ENCODE measurements at places on chromosomes 16 and 17.

- no peak for DNase-seq
Observed at GRCh38 chr16:1036726-1037393, 35.7 kb upstream of the SSTR5 start.

DNA sequence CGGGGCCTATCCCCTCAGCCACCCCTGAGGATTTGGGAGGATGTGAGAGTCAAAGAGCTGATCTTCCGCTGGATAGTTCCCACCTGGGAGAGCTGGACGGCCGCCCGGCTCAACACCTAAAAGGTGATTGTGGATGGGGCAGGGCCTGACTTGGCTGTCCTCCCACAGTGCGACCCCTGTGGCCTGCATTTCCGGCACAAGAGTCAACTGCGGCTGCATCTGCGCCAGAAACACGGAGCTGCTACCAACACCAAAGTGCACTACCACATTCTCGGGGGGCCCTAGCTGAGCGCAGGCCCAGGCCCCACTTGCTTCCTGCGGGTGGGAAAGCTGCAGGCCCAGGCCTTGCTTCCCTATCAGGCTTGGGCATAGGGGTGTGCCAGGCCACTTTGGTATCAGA lies 4.5 kb downstream of the BCL6B start:
- DNase-seq, result no peak

GRCh38 chr17:65696739-65697394 lies 135.4 kb upstream of the AXIN2 start:
- no peak for DNase-seq

DNA sequence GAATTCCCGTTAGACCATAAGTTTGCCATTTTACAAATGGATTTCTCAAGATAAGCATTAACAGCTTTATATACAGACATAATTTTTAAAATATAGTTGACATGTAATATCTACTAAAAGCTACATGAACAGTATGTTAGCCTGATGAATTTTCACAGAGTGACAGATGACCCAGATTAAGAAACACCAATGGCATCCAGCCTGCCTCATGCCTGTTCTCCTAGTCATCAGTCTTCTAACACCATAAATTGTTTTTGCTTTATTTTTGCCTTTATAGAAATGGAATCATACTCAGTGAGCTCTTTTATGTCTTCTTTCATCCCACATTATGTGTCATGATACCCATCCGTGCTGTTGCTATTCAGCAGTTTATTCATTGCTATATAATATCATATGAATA lies 80.0 kb downstream of the ATF7IP2 start:
- no peak for DNase-seq

- DNase-seq, result no peak
Observed at GRCh38 chr17:39191750-39192510, 5.5 kb downstream of the CACNB1 start.

DNA sequence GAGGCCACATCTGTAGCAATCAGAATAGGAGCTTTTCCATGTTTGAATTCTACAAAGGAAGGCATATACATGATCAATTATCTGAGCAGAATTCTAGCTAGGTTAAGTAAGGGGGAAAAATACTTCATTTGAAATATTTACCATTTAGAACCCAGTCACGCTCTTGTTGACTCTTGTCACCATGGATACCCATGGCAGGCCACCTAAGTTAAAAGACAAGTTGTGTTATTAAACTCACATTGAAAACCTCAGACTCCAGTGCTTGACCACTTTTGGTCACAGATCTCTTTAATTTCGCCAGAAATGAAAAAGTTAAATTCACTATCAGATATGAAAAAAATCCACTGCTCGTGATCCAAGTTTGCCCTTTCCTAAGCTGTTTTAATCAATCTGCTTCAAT lies 4.1 kb downstream of the DDX5 start:
- no peak for DNase-seq

- peak; percentile 69 for DNase-seq
Observed at GRCh38 chr16:75011634-75012307, 12.9 kb downstream of the ZNRF1 start.

DNA sequence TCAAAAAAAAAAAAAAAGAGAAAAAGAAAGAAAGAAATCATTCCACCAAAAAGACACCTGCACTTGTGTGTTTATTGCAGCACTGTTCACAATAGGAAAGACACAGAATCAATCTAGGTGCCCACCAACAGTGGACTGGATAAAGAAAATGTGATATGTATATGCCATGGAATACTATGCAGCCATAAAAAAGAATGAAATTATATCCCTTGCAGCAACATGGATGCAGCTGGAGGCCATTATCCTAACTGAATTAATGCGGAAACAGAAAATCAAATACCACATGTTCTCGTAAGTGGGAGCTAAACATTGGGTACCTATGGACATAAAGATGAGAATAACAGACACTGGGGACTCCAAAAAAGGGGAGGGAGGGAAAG lies 5.7 kb upstream of the C16orf92 start:
- no peak for DNase-seq

GRCh38 chr17:40686192-40686591 lies 17.4 kb downstream of the KRT24 start:
- no peak for DNase-seq

GRCh38 chr16:89038221-89038721 lies 55.4 kb upstream of the ACSF3 start:
- no peak for DNase-seq

DNA sequence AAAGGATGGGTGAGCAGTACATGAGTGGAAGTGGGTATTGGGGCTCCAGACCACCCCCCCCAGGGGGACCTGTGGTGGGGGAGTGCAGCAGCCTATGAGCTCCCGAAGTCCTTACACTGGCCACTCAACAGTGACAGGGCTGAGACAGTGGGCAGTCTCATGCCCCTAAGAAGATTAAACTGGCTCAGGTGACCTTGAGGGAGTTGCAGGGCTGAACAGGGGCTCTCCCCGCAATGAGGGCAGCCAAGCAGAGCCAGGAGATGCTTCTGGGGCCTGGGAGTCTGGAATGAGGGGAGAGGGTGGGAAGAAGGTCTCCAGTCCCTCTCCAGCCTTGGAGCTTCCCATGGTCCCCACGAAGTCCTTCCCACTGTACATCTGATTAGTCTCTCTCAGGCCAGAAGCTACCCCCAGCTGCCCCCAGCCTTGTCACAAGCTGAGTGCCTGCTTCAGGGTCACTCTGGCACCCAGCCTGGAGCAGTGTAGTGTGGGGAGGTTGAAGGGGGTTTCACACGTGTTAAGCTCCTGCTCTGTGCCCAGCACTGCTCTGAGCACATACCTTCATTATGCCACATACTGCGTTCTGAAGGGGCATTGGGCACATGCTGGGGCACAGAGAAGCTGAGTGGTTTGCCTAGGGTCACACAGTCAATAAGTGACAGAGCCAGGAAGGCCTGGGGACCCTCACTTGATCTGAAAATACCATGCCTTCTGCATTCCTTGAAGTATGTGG lies 1.0 kb upstream of the CDH16 start:
- DNase-seq, result no peak

DNA sequence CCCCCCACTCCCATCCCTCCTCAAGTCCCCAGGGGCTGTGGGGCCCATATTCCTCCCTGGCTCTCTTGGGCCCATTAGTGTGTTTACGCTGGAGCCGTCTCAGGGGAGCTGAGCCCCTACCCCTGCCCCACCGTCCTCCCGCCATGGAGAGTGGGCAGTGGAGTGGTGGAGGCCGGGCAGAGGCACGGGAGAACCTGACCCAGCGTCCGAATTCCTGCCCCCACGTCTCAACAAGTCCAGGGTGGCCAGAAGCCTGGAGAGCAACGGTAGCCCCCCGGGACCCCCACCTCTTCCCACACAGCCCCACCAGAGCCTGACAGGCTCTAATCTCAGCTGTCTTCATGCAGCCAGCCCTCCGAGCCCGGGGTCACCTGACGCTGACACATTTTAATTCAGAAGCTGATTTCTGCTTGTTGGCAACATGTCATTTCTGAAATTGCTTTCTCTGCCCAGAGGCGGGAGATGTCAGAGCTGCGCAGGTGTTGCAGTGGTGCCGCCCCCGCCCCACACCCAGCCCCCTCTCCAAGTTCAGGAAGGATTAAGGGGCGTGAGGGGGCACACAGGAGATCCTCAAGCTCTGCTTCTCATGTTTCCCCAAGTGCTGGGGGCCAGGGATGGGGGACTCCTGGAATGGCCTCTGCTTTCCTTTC lies 32.6 kb downstream of the WNT9B start:
- DNase-seq, result no peak

- DNase-seq, result no peak
Observed at GRCh38 chr16:68351991-68352431, 41.2 kb downstream of the PRMT7 start.

DNA sequence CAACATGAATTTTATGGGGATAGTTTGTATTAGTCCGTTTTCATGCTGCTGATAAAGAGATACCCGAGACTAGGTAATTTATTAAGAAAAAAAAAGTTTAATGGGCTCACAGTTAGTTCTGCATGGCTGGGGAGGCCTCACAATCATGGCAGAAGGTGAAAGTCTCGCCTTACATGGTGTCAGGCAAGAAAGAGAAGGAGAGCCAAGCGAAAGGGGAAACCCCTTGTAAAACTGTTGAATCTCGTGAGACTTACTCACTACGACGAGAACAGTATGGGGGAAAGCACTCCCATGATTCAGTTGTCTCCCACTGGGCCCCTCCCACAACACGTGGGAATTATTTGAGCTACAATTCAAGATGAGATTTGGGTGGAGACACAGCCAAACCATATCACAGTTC lies 181.5 kb downstream of the PRKCA start:
- DNase-seq, result no peak

DNA sequence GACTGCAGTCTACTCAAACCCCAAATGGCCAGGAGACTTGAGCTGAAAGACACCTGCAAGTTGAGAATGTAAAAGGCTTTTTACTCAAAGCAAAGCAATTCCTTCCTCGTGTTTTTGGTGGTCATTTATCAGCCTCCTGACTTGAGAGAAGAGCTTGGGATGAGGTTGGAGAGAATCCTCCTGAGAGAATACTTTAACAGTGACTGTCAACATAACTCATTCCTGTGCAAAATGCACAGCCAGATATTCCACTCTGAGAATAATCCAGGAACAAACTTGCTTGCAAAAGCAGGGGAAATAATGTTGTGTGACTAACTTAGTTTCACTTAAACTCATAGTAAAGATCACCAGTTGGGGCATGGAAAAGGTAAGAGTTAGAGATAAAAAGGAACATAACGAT lies 53.4 kb downstream of the SNTB2 start:
- no peak for DNase-seq

DNA sequence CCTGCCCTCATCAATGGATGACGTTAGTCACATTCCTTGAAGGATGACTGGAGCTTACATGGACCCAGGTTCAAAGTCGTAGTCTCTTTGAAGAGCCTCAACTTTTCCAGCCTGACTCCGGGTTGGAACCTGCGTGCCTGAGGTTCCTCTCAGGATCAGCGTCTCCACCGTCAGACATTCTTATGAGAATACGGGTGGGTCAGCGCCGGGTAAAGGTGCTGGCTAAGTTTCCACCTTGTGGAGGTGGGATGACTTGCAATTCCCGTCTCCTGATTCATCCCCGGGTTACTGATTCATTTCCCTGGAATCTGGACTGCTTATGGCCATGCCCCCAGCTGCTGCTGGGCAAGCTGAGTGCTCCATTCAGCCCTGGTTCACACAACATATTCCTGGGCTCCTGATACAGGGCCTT lies 38.9 kb upstream of the CMIP start:
- DNase-seq, result no peak

DNA sequence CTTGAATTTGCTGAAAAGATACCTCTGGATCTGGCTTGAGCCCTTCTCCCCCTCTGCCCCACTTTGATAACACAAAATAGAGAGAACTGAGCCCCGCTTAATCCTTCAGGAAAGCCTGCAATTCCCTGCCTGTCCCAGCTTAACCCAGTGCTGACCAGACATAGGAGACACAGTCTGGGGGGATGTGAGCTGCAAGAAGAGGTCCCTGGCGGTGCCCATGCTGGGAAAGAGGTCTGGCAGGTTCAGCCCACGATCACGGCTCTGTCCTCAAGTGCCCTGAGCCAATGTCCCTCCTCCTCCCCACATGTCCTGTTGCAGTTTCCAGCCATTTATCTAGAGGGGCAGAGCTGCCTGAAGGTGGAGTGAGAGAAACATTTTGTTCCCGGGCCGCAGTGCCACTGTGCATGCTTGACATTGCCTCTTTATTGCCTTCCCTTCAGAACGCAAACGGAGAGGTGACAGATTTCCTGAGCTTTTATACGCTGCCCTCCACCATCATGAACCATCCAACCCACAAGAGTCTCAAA lies 29.0 kb downstream of the PLCD3 start:
- DNase-seq, result no peak

DNA sequence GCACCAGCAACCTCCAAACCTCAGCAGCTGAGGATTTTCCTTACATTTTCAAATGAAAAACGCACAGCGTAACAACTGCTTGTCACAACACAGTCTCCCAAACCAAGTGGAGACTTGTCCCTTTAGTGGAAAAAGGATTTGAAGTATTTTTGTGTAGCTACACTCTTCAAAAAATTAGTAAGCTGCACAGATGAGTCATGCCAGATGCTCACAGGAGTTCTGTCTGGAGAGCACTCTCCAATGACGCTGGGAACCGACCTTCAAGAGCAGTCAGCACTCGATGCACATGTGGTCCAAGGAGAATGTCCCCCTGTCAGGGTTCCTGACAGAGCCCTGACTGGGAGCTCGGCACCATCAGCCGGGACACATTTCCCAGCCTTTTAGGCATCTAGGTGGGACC lies 39.8 kb downstream of the MAP1LC3B start:
- no peak for DNase-seq

DNA sequence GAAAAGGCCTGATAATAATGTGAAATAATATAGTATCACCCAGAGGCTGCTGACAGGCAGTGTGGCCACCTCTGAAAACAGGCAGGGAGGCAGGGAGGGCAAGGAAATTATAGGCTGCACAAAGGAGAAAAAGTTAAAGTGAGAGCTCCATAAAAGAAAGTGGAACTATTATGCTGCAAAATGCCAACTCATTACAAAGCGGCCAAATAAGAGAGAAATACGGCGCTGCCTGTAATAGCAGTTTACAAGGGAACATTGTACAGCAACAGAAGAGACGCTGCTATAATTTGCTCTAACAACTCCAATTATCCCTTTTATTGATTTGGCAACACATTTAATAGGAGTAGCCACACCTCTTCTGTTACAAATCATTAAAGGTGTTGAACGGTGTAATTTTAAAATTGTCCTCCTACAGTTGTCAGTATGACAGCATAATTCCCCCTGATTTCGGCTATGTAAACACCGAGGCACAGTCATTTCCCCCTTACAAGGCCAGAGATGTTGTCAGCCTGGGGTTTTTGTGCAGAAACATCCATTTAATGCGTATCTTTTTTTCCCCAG lies 120.3 kb downstream of the MRM1 start:
- peak; percentile 56 for DNase-seq

DNA sequence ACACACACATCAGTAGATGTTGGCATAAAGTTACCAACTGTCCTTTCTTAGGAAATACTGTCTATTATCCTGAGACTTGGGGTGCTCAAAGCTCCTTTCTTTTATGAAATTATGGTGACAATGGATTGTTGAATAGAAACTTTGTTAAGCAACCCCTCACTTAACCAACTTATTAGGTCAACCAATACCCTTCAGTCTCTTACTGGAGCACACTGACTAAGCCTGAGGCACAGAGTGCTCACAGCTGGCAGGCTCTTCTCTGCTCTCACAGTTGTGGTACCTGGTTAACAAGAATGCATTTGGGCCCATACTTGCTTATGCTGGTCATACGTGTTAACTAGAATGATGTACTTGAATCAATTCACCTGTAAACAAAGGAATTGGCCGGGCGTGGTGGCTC lies 24.8 kb downstream of the CD300LF start:
- DNase-seq, result no peak
